Amygdala (tissue), 56 donors: ENCODE measurements at places on chromosomes 11 and 22.

- no peak for DNase-seq
Measured at GRCh38 chr11:35546317-35546716, 20.9 kb upstream of the PAMR1 start.

DNA sequence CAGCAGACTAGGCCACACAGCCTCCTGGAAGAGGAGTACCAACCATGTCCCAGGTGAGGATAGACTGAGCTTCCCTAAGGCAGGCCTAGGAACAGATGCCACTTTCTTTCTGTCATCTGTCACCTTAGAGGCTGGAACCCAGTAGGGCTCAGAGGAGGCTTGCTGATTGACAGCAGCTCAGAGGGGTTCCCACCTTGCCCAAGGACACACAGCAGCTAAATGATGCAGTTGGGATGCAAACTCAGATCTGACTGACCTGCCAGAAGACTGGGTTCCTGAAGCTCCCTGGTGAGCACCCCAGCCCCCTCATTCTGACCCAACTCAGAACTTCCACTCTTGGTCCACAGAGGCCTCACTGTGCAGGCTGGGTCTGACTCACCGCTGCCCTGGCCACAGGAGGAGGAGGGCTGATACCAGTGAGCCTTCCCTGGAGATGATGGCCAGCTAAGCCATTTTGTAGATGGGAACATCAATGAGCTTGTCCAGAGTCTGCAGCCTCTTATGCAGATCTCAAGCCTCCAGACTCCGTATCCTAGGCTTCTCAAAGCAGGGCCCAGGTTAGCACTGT, 14.0 kb downstream of the CAPN5 start:
- no peak for DNase-seq

GRCh38 chr11:15106201-15106965, 8.3 kb upstream of the INSC start:
- DNase-seq: no peak

DNA sequence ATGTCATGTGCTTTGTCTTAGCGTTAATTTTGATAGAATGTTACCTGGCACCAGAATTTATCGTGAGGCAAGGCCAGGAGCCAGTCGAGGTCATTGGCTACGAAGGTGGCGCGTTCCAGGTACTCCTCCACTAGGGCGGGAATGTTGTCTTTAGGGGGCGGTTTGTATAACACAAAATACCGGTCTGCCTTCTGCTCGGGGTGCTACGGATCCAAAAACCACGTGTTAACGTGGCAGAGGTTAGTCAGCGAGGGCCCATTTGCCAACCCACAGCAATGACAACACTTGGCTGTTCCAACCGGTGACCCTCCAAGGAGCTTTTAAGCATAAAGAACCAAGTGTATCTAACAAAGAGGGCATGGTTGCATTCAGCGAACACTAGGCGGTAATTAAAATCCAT, 12.5 kb downstream of the ASCC2 start:
- DNase-seq: no peak

GRCh38 chr11:35491231-35491871, 34.1 kb downstream of the PAMR1 start:
- DNase-seq: no peak

- no peak for DNase-seq
Measured at GRCh38 chr22:43447380-43447779, 35.6 kb downstream of the MPPED1 start.

DNA sequence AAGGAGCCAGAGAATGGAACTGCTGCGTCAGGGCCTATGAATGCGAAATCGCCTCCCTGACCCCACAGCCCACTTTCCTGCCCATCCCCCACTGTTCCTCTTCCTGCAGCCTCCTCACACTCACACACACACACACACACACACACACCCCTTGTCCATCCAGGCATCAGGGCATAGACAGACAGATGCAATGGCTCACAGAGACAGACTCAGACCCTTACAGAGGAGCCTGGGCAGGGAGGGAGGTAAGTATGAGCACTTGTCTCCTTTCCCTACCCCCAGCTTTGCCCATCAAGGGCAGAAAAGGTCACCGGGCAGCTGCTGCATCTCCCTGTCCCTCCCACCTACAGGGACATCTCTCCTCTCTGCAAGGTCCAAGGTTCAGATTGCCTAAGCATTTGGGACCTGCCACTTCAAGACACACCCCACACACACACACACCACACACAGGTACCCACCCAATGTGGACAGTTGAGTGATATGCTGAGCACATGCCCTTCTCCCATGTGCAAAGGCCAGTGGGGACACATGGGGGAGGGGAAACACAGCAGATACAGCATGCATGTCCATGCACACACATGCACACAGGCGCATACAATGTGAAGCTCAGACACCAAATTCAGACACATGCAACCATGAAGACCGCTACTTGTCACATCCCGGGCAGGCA, 2.0 kb upstream of the NRXN2 start:
- no peak for DNase-seq

DNA sequence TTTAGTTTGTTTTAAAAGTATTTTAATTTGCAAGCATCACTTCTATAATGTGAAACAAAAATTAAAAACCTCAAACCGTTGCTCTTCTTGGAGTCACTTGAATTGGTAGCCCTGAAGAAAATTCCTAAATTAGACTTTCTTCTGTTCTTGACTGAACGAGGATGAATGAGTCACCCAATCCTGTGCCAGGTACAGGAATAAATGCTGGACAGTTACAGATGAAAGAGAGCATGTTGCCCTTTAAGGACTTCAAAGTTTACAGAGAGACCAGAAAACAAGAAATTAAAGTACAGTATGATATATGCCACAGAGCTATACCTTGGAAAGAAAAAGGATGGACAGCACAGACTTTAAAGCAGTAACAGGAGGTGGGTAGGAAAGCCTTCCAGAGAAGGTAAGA, 41.3 kb upstream of the CXCR5 start:
- no peak for DNase-seq

GRCh38 chr11:46701078-46701654, 335 bp downstream of the ZNF408 start:
- no peak for DNase-seq

- DNase-seq: no peak
Measured at GRCh38 chr11:267491-267994, 10.7 kb upstream of the NLRP6 start.

DNA sequence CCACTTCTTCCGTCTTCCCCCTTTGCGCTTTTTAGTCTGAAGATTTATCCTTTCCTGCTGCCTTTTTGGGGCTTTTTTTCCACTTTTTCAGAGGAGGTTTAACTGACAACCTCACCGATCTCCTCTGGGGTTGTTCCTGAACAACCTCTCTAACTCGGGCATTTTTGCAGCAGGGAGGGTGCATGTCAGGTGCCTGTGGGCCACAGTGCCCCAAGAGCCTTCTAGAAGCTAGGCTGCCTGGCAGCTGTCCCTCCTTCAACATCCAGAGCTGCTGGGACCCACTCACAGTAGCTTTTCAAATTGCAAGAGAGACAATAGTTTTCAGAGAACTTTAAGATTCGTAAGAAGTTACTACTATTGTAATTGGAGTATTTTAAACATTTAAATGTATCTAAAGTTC, 1112.4 kb upstream of the CNTN5 start:
- DNase-seq: no peak

- DNase-seq: no peak
Measured at GRCh38 chr22:46655861-46656608, 35.8 kb downstream of the GRAMD4 start.

GRCh38 chr22:37967637-37968451, 14.3 kb downstream of the POLR2F start:
- no peak for DNase-seq

DNA sequence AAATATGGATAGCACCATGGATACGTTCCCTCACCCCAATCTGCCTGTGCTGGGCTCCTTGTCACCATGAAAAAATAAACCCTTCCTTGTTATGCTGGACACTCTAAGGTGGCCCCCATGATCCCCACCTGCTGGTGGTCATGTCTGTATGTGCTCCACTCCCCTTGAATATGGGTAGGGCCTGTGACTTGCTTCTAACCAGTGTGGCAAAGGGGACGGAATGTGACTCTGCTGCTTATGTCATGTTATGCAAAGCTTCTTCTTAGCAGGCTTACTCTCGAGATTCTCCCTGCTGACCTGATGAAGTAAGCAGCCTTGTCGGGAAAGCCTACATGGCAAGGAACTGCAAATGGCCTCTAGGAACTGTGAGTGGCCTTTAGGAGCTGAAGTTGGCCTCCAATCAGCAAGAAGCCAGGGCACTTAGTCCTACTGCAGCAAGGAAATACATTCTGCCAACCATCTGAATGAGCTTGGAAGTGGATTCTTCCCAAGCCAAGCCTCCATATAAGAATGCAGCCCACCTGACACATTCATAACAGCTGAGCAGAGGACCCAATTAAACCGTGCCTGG, 159.9 kb downstream of the CCDC34 start:
- DNase-seq: no peak

- no peak for DNase-seq
Measured at GRCh38 chr11:17076517-17077239, 789 bp downstream of the RPS13 start.

DNA sequence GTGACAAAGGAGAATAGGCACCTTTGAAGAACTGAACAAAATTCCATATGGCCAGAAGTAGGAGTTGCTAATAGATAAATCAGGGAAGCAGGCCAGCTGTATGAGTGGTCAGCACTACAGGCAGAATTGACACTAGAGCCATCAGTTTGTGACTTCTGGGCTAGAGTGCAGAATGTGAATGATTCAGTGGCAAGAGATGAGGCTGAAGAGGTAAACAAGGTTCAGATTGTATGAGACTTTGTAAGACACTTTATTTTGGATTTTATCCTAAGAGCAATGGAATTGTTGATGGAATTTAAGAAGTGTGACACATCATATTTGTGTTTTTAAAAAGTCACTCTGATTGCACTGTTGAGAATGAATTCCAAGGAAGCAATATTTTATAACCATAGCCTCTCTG, 12.9 kb downstream of the BIRC3 start:
- no peak for DNase-seq

GRCh38 chr11:35272391-35272902, 133.5 kb downstream of the CD44 start:
- no peak for DNase-seq

DNA sequence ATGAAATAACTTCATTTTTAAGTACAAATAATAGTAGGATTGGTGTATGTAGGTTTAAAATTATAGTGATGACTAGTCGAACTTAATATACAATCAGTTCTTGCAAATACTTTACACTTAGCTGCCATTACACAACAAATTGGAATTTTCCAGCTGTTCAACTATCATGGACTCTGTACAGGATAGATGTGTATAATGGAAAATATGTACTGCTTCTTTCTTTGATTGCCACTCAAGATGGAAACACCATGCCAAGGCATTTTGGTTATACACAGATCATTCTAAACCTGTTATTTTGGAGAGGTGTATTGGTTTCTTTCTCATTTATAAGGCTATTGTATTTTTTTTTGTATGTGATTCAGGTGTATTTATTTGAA, 24.4 kb upstream of the CRTAM start:
- DNase-seq: no peak

DNA sequence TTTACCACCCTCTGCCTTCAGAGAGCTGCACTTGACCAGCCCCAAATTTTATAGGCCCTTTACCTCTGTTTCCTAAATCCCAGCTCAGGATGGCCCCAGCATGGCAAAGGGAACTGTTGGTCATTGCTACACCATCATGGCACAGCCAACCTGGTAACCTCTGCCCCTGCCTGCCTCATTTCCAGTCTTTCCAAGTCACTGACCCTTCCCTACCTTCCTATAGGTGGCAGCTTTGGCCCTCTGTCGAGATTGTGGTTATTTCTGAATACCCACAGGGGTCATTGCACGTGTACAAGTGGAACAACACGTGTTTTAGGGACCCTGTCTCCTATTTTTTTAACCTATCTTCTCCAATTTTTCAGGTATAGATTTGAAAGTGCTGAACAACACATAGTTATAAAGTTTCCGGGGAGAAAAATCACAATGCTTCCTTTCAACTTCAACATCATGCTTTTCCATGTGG, 2.8 kb downstream of the GALNT18 start:
- DNase-seq: no peak
